Umbilical cord (tissue), 2 donors: ENCODE measurements at places on chromosomes 5 and 9. TPM values are rescaled to one million over a fixed set of nuclear protein-coding genes. Genes with fewer than 3 reads are reported as not detected.
A peak's percentile ranks its signal among the peaks of the same experiment; 100 is the strongest.

TAF11L3 gene
- total RNA-seq: not detected

DNA sequence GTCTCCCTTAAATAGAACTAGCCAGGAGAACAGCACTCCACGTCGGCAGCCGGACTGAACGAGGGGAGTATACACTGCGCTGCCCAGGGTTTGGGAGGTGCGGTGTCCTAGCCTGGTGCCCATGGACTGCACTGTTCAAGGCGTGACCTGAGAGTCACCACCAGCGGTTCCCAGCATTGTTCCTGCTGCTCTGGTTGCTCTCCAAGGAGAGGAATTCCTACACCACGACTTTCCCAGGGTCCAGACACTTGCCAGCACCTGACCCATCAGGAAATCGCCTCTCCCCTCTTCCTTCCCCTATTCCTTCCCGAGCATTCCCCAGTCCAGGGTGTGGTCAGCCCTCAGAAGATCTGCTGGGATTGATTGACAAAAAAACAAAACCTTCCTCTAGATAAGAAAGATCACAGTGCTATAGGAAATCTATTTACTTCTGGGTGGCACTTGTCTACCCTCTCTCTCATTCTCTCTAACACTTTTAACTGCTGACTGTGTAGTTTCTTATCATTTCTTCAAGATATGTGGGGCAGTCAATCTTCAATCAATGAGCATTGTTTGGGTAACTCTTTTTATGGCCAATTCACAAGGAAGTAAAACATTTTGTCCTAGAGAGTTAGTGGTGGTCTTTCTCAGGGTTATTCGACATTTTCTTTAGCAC is 297.8 kb upstream of the ACTBL2 start:
- no peak for DNase-seq

GRCh38 chr9:137406876-137407589 is 15.9 kb downstream of the EXD3 start:
- peak; percentile 55 for DNase-seq

DNA sequence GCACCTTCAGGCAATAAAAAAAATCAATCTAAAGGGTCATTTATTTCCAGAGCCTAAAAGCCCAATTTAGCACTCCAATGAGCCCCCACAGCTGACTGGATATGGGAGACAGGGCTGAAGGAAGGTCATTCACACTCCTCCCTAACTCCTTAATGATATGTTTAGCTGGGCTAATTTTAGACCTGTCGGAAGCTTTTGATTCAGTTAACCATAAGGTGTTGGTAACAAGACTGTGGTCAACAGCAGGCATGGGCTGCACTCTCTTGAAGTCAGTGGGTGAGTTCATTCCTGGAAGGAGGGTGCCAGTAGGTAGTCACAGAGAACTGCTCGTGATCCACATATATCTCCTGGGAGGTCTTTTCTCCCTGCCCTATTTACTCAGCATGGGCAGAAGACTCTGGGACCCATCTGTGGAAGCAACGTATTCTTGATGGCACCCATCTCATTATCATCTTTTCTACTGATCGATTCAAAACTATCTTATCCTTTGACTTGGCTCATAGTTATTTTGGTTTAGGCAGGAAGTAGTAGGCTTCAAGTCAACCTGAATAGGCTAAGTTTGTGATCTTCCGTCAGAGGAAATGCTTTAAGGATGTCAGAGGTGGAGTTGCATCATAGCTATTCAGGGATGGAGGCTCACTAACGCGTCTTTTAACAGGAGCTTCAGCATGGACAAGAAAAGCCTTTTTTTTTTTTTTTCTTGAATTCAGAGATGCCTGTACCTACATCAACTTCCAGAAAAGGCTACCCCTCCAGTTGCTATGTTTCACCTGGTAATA is 367.7 kb upstream of the SLC30A5 start:
- DNase-seq: no peak
